ENCODE measurements at places on chromosomes 16 and 17.

DNA sequence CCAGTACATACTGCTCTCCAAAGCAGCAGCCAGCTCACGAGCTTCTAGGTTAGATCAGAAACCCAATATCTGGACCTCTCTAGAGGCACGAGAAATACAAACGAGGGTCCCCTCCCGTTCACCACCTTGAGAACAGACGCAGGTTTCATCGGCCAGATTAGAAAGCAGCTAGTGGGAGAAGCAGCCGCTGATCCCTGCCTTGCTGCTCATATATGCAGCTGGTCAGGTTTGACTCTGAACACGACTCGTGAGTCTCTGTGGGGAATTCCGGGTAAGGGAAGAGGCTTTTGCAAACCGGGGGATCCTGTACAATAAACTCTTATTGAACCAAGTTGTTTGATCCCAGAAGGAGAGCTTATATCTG is 1.6 kb downstream of the VAT1L start:
- DNase-seq: no peak

DNA sequence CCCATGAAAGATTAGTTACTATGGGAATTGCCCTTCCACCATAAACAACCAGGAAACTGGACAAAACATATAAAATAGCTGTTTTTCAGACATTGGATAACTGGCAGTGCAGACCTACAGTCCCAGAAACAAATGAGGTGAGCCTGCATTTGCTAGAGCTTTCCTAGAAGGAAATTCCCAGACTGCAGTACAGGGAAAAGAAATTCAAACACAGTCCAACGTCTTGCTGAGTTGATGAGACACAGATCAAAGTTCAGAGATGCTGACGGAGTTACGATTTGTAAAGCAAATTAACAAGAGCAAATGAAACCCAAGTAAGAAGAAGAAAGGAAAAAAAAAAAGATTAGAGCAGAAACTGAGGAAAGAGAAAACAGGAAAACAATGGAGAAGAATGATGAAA is 41.3 kb upstream of the MNT start:
- no peak for DNase-seq

DNA sequence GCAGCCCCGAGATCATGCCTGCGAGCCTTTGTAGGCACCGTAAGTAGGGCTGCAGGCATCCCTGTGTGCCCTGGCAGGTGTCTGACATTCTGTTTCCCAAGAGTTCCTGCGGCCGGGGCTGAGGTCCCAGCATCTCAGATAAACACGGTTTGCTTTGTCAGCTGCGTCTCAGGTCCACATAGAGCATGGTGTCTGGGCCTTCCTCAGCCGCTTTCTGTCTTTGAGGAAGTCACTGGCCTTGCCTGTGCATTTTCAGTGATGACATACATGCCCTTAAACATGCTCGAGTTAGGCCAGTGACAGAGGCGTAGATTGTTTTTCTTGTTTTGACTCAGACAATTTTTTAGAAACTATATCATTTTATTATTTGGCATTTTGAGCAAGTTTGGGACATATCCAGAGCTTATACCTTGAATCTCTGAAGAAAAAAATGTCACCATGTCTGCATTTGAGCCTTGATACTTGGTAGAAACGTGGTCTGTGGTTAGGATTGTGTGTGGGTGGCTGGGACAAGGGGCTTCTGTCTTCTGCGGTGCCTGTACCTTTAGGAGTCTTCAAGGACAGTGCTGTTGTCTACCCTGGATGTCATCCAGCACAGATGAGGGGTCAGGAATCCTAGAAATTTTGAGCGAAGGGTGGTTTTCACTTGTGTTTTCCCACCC is 105.8 kb downstream of the SNX29 start:
- peak; percentile 32 for DNase-seq

GRCh38 chr17:33873201-33873617 is 381.9 kb upstream of the CCL2 start:
- DNase-seq: no peak

- no peak for DNase-seq
Measured at GRCh38 chr16:4110680-4111079, 5.6 kb downstream of the ADCY9 start.

DNA sequence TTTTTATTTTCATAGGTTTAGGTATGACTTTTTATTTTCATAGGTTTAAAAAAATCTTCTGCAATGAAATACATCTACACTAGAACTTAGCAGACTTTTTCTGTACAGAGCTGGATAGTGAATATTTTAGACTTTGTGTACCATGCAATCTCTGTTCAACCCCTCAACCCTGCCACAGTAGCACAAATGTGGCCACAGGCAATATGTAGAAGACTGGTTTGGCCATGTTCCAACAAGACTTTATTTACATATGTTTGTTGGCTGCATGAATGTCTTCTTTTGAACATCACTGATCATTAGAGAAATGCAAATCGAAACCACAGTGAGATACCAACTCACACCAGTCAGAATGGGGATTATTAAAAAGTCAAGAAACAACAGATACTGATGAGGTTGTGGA is 229.2 kb downstream of the SHISA9 start:
- no peak for DNase-seq

DNA sequence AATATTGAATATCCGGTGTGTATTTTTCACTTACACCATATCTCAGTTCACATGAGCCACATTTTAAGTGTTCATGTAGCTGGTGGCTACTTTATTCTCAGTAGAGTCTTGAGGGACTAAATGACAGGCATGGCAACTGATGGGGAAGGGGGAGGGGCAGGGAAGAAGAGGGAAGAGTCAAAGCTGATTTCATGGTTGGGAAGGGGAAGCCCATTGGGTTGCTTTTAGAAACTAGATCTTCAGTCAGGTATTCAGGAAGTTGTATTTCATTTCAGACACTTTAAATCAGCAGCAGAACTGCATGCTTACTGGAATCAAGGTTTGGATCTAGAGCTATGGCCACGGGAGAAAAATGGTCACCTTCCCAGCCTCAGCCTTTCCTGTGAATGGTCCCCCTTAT is 2.9 kb upstream of the WIPI1 start:
- no peak for DNase-seq

- no peak for DNase-seq
Measured at GRCh38 chr16:63787014-63787413, 1334.8 kb downstream of the CDH11 start.

DNA sequence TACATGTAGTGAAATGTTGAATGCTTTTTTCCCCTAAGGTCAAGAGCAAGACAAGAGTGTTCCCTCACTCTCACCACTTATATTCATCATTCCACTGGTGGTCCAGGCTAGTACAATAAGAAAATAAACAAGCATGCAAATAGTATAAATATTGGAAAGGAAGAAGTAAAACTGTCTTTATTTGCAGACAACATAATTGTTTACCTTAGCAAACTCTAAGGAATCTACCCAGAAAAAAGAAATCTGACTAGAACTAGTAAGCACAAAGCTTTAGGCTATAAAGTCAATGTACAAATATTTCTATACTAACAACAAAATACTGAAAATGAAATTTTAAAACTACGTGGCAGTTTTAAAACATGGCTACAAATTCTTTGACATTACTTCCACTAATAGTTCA is 101.7 kb downstream of the CYB561 start:
- DNase-seq: no peak

DNA sequence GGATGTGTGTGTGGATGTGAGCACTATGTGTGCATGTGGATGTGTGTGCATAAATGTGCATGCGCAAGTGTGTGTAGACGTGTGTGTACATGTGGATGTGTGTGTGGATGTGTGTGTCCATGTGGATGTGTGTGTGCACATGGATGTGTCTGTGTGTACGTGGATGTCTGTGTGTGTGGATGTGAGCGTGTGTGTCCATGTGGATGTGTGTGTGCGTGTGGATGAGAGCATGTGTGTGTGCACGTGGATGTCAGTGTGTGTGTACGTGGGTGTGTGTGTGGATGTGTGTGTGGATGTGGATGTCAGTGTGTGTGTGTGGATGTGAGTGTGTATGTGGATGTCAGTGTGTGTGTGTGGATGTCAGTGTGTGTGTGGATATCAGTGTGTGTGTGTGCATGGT is 63.6 kb upstream of the DOC2B start:
- peak; percentile 31 for DNase-seq

DNA sequence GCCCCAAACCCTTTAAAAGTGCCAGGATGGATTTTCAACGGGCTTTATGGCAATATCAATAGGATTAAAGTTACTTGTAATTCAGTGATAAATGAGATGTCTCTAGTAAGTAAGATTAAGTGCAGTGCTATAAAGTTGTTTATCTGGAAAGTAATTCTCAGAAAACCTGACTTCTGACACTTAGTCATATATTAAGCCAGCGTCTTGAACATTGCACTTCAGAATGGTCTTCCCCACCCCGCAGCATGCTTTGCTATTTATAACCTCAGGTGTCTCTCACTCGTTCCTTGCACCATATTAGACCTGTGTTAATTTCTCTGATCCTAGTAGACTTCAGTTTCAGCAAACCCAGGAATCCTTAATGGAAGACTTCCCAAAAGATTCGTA is 2.1 kb upstream of the MAF start:
- no peak for DNase-seq

DNA sequence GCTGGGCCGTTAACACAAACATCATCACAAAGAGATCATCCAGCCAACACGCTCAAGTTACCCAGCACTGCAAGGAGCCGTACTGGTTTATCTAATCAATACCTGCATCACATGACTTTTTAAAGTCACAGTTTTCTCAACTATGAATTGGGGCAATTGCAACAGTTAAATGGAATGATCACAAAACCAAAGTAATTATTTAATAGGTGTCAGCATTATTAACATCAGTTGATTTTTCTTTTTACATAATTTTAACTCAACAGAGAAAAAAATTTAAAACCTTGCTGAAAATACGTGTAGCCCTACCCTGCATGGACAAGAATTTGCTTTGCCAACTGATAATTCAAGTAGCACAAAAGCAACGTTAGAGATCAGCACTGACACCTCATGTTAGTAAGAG is 95.7 kb upstream of the SOX9 start:
- no peak for DNase-seq

- no peak for DNase-seq
Measured at GRCh38 chr16:86431540-86431939, 78.8 kb upstream of the FOXF1 start.

DNA sequence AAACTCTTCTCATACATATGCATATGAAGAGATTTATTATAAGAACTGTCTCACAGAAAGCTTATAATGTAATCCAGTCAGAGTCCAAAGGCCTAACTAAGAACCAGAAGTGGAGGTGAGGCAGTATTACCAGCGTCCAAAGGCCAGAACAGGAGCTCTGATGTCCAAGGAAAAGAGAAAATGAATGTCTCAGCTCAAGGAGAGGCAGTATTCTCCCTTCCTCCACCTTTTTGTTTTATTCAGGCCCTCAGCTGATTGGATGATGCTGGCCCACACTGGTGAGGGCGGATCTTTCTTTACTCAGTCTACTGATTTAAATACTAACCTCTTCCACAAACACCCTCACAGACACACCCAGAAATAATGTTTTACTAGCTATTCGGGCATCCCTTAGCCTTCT is 43.4 kb downstream of the FBXL20 start:
- no peak for DNase-seq

DNA sequence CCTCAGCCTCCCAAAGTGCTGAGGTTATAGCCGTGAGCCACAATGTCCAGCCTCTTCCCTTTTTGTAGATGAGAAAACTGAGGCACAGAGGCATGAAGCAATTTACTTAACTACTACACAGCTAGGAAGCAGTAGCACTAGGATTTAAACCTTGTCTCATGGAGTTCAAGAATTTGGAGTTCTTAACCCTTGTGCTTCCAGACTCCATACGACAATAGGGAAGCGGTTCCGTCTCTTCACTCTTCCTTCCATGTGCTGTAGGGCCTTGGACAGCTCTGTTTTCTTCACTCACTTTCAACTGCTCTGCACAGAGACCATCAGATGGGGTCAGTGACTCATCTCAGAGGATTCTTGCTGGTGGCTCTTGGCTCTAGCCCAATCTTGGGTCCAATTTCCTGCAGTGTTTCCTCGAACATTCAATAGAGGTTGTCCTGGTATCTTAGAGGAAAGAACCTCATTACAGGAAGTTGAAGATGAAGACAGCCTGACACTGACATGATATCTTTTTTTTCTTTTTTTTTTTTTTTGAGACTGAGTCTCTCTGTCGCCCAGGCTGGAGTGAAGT is 19.3 kb downstream of the ITGAL start:
- DNase-seq: no peak

- DNase-seq: no peak
Measured at GRCh38 chr17:43360376-43360738, 38.4 kb upstream of the ARL4D start.

DNA sequence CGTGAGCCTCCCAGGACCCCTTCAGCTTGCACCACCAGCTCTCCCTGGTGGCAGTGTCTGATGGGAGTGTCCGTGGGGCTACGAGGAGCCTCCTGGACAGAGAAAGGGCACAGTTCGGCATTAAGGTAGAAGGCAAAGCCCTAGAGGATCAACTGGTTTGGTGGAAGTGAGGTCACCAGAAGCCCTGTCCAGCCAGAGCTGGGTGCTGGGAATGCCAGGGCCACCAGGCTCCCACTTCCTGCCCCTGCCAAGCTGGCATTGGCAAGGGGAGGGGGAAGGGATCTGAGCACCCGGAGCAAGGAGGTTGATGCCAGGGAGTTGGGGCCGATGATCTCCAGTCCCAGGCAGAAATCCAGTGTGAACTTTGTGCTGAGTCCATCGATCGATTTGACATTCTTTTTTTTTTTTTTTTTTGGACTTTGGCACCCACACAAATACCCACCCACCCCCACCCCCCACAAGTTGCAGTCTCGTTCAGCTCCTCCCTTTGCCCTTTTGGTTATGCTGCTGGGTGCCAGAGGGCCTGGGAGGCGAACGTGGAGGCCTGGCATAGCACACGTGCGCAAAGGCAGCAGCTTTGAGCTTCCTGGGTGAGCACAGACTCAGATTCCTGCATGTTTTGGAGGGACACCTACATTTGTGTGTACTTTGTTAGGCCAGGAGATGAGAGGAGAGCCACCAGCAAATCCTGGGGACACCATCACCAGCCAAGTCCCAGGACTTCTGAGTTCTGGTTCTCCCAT is 2.1 kb downstream of the NHERF1 start:
- no peak for DNase-seq

GRCh38 chr17:21377705-21378396 is 1.7 kb downstream of the KCNJ12 start:
- no peak for DNase-seq

GRCh38 chr16:58155839-58156238 is 26.7 kb upstream of the CFAP20 start:
- DNase-seq: no peak

- no peak for DNase-seq
Measured at GRCh38 chr16:86193528-86194193, 294.7 kb downstream of the IRF8 start.

- no peak for DNase-seq
Measured at GRCh38 chr17:31224366-31224765, 72.7 kb downstream of the OMG start.

DNA sequence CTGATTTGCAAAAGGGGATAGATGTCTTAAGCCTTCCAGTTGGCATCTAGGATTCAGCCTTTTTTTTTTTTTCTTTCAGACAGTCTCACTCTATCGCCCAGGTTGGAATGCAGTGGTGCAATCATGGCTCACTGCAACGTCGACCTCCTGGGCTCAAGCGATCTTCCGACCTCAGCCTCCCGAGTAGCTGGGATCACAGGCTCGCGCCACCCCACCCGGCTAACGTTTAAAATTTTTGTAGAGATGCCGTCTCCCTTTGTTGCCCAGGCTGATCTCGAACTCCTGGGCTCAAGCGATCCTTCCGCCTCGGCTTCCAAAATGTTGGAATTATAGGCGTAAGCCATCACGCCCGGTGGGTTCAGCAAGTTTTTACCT is 571 bp upstream of the CCP110 start:
- DNase-seq: no peak
